ENCODE measurements at places on chromosomes 7 and 10.
A peak's percentile ranks its signal among the peaks of the same experiment; 100 is the strongest.

GRCh38 chr7:27171637-27172314 lies 2.3 kb downstream of the HOXA10 start:
- no peak for DNase-seq

DNA sequence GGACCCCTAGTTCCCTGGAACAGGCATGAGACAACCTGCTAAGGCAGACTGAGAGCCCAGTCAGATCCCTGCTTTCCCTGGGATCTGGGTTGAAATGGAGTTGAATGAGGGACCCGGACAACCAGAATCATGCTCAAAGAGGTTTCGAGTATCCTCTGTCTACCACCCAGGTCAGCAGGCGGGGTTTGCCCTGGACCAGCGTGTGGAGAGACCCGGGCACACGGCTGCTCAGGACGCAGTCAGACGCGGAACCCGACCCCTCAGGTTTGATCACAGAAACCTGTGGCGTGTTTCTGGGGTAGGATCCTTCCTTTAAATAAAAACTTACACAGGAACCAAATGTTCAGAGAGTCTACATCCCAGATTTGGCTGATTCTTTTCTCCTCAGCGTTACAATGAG lies 330.6 kb downstream of the PTPRN2 start:
- DNase-seq = no peak

GRCh38 chr10:47296156-47296894 lies 3.7 kb upstream of the GDF10 start:
- DNase-seq = no peak

DNA sequence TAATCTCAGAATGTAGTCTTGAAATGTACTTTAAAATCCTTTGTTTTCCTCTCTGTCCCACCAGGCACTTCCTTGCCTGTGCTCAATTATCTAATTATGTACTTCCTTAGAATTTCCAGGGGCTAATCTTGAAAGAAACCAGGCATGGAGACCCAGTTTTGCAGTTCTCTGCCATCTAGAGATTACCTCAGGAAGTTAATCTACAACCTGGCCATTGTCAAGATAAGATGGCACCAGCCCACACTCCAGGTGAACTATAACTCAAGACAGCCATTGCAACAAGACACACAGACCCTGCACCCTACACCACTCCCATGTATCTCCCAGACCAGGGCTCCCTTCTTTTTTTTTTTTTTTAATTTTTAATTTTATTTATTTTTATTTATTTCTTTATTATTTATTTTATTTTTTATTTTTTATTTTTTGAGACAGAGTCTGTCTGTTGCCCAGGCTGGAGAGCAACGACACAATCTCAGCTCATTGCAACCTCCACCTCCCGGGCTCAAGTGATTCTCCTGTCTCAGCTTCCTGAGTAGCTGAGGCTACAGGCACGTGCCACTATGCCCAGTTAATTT lies 85.9 kb upstream of the TRIM24 start:
- DNase-seq = no peak

GRCh38 chr7:36887233-36887632 lies 162.9 kb upstream of the AOAH start:
- DNase-seq = no peak

GRCh38 chr7:106009503-106010226 lies 46.6 kb downstream of the CDHR3 start:
- DNase-seq = peak; percentile 83
